ENCODE measurements at places on chromosomes 6 and 20.

GRCh38 chr6:14477559-14477958 is 360.0 kb downstream of the CD83 start:
- DNase-seq, result no peak

GRCh38 chr20:50110141-50111047 is 2.6 kb downstream of the UBE2V1 start:
- DNase-seq, result no peak

- no peak for DNase-seq
Observed at GRCh38 chr6:15296735-15297134, 50.9 kb downstream of the JARID2 start.

DNA sequence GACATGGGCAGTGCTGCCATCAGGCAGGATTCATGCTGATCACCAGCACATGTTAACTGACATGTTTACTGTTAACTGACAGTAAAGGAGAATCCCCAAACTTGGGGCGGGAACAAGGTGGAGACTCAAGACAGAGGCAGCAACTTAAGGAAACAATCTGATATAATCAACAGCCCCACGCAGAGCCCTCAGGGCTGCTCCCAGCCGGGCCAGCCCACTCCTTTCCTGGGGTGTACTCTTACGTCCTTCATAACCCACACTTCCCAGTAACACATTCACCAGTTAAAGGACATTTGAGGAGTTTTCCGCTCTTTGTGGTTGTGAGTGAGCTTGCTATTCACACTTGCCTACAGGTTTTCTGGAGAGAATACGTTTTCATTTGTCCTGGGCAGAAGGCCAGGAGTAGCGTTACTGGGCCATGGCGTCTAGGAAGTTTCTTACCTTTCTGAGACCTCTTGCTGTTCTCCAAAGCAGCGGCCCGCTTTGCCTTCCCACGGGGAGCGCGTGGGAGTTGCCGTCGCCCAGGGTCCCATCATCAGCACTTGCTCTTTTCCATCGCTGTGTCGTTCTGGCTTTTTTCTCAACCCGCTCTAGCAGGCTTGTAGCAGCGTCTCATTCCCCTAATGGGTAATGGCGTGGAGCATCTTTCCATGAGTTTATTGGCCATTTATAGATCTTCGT is 56.4 kb downstream of the FOXF2 start:
- DNase-seq, result no peak

GRCh38 chr6:89284963-89285735 is 29.9 kb downstream of the GABRR2 start:
- no peak for DNase-seq

- DNase-seq, result no peak
Observed at GRCh38 chr6:20033697-20034407, 178.4 kb downstream of the MBOAT1 start.

DNA sequence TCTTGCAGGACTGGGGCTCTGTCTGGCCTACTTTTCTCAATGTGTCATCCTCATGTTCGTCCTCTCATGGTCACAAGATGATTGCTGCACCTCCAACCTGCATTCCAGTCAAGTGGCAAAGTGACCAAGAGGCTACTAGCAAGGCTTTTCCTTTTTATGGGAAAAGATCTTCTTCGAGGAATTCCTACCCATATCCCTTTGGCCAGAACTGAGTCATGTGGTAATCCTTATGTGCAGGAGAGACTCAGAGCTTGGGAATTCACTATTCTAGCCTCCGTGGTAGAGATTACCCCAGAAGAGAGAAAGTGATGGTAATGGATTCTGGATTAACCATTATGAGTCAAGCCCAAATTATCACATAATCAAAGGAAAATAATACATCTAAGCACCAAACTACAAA is 162.7 kb downstream of the KCNQ5 start:
- DNase-seq, result no peak

GRCh38 chr20:61942526-61942925 is 123.2 kb downstream of the TAF4 start:
- DNase-seq, result no peak

DNA sequence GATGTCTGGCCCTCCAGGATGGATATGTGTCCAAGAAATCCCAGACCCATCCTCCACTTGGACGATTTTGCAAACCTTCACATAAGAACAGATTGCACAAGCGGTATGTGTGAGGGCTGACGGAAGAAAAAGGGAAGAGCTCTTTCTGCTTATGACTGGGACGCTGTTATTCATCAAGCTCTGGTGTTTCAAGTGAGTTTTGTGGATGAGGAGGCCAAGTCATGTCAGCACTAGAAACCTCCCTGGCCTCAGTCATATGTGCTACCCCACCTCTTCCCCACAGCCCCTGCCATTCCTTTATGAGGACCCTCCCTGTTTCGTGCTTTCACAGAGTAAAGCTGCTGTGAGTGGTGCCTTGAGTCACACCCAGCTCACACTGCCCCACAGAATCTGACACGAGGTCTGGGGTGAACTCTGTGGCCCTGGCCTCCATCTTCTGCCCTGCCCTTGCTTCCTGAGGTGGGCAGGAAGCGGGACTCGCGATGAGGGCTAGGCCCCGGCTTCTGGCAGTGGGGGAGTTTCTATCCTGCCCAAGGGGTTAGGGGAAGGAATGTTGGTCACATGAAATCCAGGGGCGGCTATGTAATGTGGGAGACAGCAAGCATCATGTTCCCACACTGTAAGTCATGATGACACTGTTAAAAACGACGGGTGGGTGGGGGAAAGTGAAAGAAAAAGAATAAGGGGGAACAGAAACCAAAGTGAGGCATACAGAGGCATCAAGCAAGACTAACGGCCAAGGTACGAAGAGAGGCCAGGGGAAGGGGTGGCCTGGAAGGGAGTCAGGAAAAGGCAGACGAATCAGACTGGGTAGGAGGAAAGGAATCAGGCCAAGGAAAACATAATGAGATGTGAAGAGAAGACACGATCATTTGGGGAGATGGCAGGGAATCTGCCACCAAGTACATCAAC is 78.1 kb downstream of the PRDM1 start:
- no peak for DNase-seq

DNA sequence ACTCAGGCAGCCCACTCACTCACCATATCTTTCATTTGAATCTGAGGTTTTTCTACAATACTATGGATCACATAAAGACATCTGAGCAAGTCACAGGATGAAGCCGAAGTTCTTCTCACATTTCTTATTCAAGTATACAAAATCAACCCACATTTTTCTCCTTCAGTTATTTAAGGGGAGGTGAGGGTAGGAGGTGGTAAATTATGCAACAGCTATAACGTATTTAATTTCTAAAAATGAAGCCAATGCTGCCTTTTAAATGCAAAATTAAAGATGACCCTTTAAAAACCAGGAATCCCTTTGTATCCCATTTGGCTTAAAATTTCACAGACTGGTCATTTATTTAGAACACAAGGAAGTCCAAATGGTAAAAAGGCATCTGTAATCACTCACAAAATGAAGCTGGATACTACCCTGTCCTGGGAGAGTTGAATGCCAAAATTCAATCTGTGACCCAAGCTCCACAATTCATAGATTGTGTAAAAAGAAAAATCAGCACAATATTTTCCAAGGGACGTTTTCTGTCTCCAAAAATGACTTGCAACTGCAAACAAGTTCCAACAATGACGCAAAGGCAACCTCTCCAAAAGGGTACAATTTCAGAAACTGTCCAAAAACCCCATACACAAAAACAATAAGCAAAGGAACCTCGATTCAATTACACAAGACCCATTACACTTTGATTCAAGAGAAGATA is 48.8 kb downstream of the EPB41L2 start:
- no peak for DNase-seq

DNA sequence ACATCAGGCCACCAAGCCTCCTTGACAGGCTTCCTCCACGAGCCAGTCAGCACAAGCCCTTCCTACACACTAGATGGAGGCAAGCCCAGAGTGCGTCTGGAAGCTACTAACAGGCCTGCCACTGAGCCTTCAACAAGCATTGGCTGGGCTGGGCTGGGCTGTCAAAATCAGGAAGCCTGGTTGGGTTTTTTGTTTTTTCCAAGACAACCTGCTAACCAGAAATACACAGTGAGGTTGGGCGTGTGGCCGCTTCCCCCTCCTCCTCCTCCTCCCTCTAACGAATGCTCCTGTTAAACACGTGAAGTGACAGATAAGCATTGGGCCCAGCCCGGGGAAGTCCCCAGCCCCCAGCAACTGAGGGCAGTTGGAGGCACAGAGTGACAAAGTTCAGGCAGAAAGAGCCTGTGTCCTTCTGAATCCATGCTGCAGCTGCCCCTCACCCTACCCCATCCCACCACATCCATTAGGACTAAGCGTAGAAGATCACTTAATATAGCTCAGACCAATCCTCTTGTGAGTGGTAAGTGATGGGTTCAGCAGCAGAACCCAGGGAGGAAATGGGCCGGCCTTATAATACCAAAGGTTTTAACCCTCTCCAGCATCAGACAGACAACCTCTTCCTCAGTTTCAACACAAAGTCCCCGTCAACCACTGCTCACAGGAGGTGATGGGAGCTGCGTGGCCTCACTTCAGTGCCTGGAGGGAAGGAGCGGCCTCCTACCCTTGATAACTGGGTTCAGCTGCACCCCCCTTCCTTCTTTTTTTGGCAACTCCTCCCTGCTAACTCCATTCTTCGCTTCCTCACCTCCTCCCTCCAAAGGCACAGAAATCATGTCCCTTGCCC is 1.1 kb downstream of the NFATC2 start:
- DNase-seq, result no peak

DNA sequence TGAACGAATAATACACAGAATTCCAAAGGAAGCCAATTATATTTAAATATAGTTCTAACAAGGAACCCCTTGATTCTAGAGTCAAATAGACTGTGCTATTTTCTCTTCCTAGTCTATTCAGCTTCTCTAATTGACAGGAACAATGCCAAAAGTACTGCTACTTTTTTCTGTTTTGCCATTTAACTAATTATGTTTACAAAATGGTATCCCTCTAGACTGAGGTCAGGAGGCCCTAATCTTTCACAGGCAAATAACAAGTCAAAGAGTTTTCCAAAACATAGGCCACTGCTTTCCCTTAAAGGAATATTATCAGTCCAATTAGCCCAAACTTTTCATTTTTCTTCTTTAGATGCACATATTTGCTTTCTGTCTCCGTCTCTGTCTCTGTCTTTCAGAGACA is 539.3 kb downstream of the RFPL4B start:
- no peak for DNase-seq
